ENCODE measurements at places on chromosomes 1 and 21.

GRCh38 chr1:152167835-152168534 lies 9.0 kb upstream of the RPTN start:
- DNase-seq, result no peak

- no peak for DNase-seq
Measured at GRCh38 chr1:74247881-74248528, 12.8 kb downstream of the TNNI3K start.

- no peak for DNase-seq
Measured at GRCh38 chr1:206039046-206039973, 13.7 kb upstream of the RHEX start.

DNA sequence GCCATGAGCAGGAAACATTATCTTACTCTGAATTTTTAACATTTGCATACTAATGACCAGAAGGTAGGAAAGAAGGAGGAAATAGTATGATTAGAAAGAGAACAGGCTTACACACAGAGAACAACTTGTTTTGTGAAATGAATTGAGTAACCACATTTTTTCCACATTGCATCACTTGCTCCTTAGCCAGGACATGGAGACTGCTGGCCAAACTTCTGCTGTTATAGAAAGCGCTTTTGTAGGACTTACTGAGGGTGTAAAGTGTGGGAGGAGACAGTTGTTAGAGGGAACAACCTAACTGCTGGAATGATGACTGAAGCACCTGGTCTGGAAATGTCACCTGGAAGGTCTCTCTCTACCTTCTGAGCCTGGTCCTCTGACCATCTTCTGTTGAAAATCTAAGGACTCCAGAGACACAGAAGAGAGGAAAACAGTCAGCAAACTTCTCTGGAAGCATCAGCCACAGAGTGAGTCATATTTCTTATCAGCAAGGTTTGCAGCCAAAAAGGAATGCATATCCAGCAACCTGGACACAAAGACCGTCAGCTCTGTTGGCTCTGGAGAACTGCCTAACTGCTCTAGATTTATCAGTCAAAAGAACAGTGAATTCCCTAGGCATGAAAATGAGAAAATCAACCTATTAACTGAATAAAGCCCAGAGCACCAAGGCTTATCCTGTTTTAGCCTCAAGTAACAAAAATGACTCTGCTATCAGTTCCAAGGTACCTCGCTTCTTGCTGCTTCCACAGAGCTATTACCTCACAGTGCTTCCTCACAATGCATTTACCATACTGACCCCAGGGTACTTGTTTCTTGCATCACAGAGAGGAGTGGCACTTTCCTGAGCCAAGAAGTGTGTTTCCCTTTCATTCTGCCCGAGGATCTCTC lies 88.0 kb upstream of the SLFNL1 start:
- no peak for DNase-seq

- DNase-seq, result no peak
Measured at GRCh38 chr1:119911775-119912174, 15.5 kb upstream of the ADAM30 start.

DNA sequence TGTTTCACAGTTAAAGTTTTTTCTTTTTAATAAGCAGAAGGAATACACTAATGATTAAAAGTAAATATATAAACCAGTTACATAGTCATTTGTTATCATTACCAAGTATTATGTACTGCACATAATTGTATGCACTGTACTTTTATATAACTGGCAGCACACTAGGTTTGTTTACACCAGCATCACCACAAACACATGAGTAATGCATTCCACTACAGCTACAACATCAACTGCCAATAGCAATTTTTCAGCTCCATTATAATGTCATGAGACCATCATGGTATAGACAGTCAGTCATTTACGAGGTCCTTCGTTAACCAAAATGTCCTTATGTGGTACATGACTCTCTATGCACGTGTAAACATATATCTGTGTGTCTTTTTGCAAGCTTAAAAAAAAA lies 35.2 kb downstream of the SCYL3 start:
- no peak for DNase-seq

- DNase-seq, result no peak
Measured at GRCh38 chr1:166040202-166040997, 126.4 kb downstream of the FAM78B start.

- peak; percentile 90 for DNase-seq
Measured at GRCh38 chr21:44297525-44298290, 2.1 kb upstream of the PFKL start.

DNA sequence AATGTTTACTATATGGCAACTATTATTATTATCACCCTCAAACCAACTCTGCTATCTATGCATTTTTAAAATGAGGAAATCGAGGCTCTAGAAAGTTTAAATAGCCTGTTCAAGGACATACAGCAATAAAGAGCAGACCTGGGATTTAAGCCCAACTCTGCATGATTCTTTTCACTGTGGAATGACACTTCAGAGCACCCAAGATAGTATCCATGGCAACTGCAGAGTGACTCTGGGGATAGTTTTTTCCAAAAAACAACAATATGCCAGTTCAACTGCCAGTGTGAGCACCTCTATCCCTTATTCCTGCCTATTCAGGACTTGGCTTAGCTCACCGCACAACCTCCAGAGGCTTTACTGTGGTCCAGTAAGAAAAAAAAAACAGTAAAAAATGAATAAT lies 293.9 kb downstream of the BRINP2 start:
- no peak for DNase-seq
